Heart left ventricle (tissue), 16 donors: ENCODE measurements at places on chromosomes 13 and 19.

GRCh38 chr19:4474514-4475022 lies 2.5 kb downstream of the HDGFL2 start:
- H3K4me3 ChIP-seq, result no peak overlapping the region
- H3K4me1 ChIP-seq, result no peaks in the 10 kb centered on the region
- no peaks in the 10 kb centered on the region for H3K27me3 ChIP-seq
- H3K36me3 ChIP-seq, result no peaks in the 10 kb centered on the region
- DNase-seq, result no peak

DNA sequence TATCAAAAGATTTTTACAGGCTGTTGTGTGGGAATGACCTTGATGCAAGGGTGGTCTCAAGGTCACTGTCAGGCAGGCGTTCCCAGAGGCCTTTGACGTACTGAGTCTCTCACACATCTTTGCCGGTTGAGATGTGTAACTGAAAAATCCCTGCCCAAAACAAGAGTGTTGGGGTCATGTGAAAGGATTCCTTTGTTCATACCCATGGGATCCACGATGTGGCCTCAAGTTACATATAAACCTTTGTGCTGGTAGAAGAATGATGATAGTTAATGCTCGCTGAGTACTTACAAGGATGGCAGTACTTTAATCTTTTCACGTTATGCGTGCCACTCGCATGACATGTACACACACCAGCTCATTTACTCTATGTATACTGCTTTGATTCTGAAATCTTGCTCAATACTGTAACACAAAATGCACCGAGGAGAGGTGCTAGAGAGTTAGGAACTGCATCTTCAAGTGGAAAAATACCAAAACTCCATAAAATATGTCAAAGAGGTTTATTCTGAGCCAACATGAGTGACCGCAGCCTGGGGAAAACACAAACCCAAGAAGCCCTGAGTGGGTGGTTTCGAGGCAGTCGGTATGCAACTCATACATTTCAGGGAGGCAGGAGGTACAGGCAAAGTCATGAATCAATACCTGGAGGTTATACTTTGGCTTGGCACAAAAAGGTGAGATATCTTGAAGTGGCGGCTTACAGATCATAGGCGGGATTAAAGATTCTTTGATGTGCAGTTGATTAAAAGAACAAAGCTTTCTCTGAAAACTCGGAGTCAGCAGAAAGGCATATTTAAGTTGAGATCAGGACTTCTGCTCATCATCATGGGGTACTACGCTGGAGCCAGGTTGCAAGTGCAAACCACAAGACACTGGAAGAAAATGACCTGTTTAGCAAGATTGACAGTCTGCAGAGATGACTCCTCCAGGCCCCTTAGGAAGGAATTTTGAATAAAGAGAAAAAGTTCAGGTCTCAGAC lies 87.4 kb upstream of the ARHGEF7 start:
- H3K27ac ChIP-seq, result no peak overlapping the region
- H3K4me1 ChIP-seq, result no peaks in the 10 kb centered on the region
- DNase-seq, result no peak
- no peaks in the 10 kb centered on the region for H3K27me3 ChIP-seq
- no peak overlapping the region for H3K4me3 ChIP-seq

GRCh38 chr19:37329686-37330085 lies 41.2 kb upstream of the ZNF527 start:
- H3K27ac ChIP-seq, result no peak overlapping the region
- no peak overlapping the region for H3K4me3 ChIP-seq
- H3K27me3 ChIP-seq, result no peaks in the 10 kb centered on the region

DNA sequence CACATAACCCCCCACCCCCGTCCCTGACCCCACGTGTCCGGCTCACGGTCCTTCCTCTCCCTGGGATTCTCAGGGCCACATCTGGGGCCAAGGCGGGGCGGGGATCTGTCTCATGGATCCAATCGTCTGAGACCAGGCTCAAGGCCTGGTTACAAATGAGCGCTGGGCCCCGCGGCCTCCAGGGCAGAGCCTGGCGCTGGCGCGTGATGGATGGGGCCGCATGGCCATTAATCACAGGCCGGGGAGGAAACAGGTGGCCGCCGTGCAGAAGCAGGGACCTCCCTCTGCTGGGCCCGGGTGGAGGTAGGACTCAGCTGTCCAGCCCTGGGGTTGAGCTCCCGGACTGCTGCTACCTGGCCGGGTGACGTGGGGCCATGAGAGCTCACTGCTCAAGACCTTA lies 5.8 kb upstream of the TLE5 start:
- no peaks in the 10 kb centered on the region for H3K36me3 ChIP-seq
- H3K4me3 ChIP-seq, result no peak overlapping the region
- no peak overlapping the region for H3K27ac ChIP-seq
